Activated CD8-positive, alpha-beta memory T cell treated with anti-CD3 and anti-CD28 coated beads, Interleukin-2, amount 10 ng/mL, durations not matched to agents 7 days and 5 days (primary cell): ENCODE measurements at places on chromosomes 6 and 20. TPM values are rescaled to one million over a fixed set of nuclear protein-coding genes. Genes with fewer than 3 reads are reported as not detected.

Gene NRSN2
- total RNA-seq = 2.9 TPM

Gene CHRNA4
- total RNA-seq = not detected

Gene ALDH5A1
- 3.7 TPM for total RNA-seq

Gene TREM1
- total RNA-seq = not detected

Gene SIRPD
- 0.19 TPM for total RNA-seq

Gene RHAG
- total RNA-seq = not detected
